ENCODE measurements at places on chromosomes 1 and 21.

- DNase-seq: peak; percentile 16
Observed at GRCh38 chr1:159996653-159997052, 35.1 kb downstream of the PIGM start.

DNA sequence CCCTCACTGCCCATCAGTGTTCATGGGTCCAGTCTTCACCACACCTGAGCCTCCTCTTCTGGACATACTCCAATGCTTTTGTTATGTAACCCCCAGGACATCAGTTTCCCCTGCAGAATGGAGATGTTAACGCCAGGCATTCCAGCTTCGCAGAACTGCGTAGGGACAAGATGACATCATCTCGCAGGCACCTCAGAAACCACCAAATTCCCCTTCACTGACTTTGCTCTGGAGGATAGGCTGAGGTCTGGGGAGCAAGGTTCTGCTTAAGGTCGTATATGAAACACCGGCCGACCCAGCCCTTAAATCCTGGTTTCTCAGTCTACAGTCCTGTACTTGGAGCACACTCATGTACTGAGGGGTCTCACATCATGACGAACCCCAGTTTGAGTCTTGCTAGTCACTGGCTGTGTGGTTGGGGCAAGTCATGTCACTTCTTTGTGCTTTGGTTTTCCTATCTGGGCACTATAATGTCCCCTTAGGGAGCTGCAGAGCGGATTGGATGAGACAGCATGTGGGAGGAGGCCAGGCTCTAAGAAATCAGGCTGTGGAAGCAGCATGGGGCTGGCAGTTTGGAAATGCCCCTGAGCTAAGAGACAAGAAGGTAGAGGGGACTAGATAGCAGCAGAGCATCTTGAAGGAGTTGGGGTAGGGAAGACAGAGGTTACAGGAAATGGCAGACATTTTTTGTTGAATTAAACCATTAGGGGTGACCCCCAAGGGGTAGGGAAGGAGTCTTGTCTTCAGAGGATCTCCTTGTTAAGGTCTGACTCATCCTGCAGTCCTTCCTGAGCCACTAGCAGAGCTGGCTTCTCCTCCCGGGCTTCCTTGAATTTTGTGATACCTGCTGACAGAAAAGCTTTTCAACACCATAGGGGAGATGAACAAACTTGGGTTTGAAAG lies 138.3 kb downstream of the FOXD2 start:
- no peak for DNase-seq

GRCh38 chr1:1429671-1430073 lies 5.8 kb upstream of the VWA1 start:
- DNase-seq: no peak

- no peak for DNase-seq
Observed at GRCh38 chr1:40185951-40186864, 25.0 kb downstream of the RLF start.

DNA sequence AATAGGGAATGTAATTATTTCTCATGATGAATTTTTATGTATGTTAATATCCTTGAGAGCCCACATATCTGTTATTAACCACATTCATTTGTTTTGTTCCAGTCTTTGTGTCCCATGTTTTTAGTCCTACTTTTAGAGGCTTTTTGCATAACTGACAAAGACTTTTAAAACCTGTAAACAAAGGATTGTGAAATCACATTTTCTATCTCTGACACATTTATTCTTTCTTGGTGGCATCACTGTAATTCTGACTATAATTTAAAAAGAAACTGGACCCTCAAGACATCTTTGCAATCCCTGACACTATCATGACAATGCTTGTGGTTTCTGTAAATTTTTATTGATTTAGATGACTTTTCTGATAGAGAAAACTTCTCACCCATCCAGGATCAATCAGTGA lies 313.1 kb downstream of the SIPA1L2 start:
- no peak for DNase-seq

DNA sequence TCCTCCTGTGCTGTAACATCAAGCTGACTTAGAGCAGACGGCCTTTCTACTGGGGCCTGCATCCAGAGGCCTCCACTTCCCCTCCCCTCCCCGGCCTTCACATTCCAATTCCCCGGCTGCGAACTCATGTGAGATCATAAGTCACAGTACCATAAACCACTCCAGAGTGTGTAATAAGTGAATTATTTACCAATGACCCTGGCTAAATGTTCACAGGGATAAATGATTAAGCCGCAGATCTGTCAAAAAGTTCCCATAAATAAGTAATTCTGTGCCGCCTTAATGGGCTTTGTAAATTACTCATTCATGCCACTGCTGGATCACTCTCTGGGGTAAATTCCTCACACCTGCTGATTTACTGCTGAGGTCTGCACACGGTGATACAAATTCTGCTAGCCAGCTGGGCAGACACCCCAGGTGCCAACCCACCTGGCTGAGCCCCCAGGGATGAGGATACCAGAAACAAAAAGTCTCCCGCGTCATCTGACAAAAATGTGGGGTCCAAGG lies 27.4 kb upstream of the KIRREL1 start:
- peak; percentile 85 for DNase-seq

DNA sequence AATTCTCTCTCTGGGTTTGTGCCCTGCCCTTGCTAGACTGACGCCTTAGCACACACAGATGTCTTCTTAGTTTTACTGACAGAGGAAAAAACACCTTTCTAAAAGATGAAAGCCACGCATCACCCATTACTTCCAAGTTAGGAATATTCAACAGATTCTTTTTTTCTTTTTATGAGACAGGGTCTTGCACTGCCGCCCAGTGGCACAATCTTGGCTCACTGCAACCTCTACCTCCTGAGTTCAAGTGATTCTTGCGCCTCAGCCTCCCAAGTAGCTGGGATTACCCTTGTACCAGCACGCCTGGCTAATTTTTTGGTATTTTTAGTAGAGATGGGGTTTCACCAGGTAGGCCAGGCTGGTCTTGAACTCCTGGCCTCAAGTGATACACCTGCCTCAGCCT lies 169.2 kb downstream of the APP start:
- DNase-seq: no peak

DNA sequence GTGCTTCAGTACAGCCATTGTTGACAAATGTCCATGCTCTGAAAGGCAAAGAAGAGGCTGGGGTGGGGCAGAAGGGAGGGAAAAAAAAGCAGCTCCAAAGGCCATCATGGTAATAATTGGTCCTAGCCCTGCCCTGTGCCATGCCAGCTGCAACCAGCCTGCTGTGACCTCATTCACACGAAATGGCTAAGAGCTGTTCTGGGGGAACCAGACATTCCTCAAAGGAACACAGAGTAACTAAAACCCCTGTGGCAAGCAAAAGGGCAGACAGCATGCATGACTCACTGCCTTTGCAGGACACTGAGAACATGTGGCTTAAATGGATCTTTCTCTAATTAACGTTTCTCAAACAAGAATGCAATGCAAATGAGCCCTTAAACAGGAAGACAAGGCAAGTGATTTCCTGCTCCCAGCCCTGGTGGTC lies 42.3 kb downstream of the STYXL2 start:
- DNase-seq: peak; percentile 38

- DNase-seq: no peak
Observed at GRCh38 chr1:180722586-180722985, 90.8 kb downstream of the XPR1 start.

GRCh38 chr1:56824938-56825337 lies 5.7 kb upstream of the FYB2 start:
- no peak for DNase-seq

GRCh38 chr1:220594356-220594755 lies 66.4 kb downstream of the MARK1 start:
- DNase-seq: no peak

DNA sequence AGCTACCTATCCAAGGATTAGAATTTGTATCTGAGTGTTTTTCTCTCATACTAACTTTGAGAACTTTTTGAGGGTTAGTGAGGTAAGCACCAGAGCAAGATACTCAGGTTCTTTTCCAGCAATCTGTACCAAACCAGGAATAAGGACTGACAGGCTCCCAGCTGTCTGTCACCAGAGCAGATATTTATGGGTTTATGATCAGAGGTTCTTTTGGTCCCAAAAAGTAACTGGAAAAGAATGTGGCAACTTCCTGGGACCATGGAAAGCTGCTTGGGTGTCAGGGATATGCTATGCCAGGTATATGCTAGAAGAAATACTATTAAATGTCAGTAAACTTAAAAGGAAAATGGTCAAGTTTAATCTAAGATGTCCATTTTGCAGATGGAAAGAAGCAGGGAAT lies 75.7 kb upstream of the ZNF326 start:
- DNase-seq: no peak

- DNase-seq: no peak
Observed at GRCh38 chr1:15141935-15142539, 11.5 kb upstream of the TMEM51 start.

- no peak for DNase-seq
Observed at GRCh38 chr21:32001390-32001789, 128.6 kb downstream of the HUNK start.

DNA sequence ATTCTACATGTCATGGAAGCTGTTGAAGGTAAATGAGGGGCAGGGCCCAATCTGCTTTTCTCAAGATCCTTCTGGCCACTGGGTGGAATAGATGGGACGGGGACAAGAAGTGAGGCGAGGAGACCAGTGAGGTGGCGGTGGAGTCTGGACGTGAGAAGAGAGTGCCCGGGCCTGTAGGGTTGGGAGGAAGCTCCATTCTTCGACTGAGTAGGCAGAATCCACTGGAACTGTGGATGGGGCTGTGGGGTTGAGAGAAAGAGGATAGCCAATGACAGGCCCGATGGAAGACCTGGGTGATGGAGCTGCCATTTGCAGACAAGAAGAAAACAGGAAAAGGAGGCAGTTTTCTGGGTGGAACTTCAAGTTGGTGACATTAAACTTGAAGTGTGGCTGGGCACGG lies 10.3 kb downstream of the SLC1A7 start:
- DNase-seq: no peak

DNA sequence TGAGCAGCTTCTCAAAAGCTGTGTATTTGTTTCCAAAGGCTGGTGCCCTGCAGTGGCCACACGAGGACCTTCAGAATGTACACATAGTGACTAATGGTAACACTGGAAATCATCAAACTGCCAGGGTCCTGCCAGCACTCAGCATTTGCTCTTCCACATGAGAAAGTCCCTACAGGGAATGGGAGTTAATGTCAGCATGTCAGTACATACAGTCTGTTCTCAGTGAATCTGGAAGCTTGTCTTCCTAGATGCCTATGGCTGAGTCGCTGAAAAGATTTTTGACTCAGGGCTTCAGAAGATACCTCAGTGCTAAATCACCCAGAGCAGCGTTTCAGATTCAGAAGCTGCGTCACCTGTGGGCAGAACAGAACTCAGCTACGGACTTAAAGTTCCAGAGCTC lies 108.2 kb downstream of the CDC7 start:
- DNase-seq: no peak

DNA sequence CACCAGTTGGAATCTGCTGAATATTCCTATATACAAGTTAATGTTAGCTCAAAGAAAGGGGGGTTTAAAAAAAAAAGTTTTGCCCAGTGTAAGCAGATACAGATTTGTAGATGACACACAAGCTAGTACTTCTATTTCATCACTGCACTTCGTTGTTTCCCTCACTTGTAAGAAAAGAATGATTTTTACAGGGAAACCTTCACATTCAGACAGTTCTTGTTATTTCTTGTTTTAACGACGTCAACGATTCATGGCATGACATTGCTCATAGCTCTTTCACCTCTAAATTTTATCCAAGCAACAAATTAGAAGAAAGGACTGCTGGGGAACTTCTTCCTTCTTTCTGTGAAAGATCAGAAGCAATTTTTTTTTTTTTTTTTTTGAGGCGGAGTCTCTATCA lies 25.7 kb upstream of the C1orf105 start:
- DNase-seq: no peak

- no peak for DNase-seq
Observed at GRCh38 chr1:21855257-21856096, 43.4 kb downstream of the LDLRAD2 start.

DNA sequence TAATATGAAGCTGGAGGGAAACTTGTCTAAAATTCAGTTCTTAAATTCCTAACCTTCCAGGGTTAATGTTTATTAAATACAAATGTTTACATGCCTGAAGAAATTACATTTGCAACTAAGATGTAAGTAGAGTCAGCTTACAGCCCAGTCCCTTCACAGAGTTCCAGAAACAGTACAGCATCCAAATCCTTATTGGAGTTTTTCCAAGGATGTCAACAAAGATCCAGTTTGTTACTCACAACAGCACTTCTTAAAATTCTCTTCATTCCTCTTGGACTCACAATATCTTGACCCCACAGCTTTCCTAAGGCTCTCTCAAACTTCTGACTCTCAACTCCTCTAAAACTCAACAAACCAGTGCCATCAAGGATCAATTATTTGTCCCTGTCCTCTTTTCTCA lies 50.1 kb upstream of the RWDD3 start:
- DNase-seq: no peak

DNA sequence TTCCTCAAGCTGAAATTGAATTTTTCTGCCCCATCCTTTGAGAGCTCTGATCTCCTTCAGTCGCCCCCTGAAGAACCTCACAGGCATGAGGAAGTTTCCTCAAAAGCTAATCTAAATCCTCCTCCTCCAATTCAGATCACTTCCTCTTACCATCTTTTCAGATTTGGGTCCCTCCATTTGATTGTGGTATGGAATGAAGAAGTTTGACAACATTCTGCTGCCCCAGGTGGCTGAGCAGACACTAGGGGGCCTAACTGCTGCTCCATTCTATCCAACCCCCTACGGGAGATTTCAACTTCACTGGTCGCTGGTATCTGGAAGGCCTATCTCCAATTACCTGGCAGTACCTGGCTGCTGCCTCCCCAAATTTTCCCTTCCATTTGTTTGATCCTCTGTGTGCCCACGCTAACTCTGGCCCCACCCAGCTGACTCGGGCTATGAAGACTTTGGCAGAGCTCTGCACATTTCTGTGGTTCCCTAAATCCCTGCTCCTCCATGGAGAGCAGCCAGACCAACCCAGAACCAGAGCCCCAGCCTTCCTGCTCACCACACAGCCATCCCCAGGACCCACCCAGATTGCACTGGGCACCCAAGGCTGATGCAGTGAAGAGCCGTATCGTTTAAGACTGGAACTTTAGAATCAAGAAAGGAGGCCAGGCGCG lies 7.8 kb downstream of the IRF6 start:
- no peak for DNase-seq

GRCh38 chr1:167276969-167277368 lies 56.3 kb downstream of the POU2F1 start:
- DNase-seq: no peak

DNA sequence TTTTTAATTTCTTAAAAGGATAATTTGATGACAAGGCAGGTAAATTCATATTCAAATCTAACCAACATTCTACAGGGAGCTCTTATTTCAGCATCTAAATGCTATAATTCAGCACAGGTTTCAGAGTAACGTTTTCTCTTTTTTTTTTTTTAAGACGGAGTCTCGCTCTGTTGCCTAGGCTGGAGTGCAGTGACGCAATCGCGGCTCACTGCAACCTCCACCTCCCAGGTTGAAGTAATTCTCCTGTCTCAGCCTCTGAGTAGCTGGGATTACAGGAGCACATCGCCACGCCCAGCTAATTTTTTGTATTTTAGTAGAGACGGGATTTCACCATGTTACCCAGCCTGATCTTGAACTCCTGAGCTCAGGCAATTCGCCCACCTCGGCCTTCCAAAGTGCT lies 66.5 kb downstream of the EIF4G3 start:
- DNase-seq: no peak

DNA sequence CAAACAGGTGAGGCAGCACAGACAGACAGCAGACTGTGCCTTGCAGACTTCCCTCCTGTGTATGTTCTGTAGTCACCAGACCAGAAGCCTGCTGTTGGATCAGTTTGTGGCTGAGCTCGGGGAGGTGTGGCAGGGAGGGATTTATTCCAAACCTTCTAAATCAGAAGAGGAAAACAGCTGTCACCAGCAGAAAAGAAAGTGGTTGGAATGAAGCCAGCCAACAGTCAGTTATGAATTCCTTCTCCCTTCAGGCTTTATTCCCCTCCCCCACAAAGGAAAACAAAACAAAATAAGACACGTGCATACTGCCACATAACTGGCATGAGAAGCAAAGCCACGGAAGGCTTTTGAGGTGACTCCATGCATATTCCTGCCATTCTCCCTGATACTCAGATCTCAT lies 19.0 kb upstream of the PIGV start:
- DNase-seq: no peak
